ENCODE measurements at places on chromosomes 5 and 9. TPM values are rescaled to one million over a fixed set of nuclear protein-coding genes. Genes with fewer than 3 reads are reported as not detected.

The CER1 gene
- total RNA-seq = not detected

The IFNE gene
- total RNA-seq = 2.1 TPM

The GABBR2 gene
- 0.34 TPM for total RNA-seq

The CSF1R gene
- 0.33 TPM for total RNA-seq

The EQTN gene
- not detected for total RNA-seq

Data from A549 treated with ZK216348 at 1 μM for 4 hours (cell line).